Subcutaneous adipose tissue (tissue), 4 donors: ENCODE measurements at places on chromosomes 6 and 20. TPM values are rescaled to one million over a fixed set of nuclear protein-coding genes. Genes with fewer than 3 reads are reported as not detected.

CDSN gene
- total RNA-seq, result not detected

MCHR2 gene
- total RNA-seq, result not detected

B3GAT2 gene
- not detected for total RNA-seq

ABHD16B gene
- total RNA-seq, result not detected

EPB41L1 gene
- total RNA-seq, result 38.1 TPM

NFATC2 gene
- 7.5 TPM for total RNA-seq

NKX2-4 gene
- total RNA-seq, result not detected

KCNK17 gene
- not detected for total RNA-seq

HSPA1L gene
- total RNA-seq, result 2.9 TPM

C20orf144 gene
- not detected for total RNA-seq

OR2H2 gene
- total RNA-seq, result not detected

WDR27 gene
- total RNA-seq, result 35.9 TPM

CD24 gene
- 3.6 TPM for total RNA-seq

CPXM1 gene
- 9.8 TPM for total RNA-seq

GPX5 gene
- not detected for total RNA-seq

RSPO3 gene
- total RNA-seq, result 2.6 TPM
